Left renal cortex interstitium (tissue), 4 donors: ENCODE measurements at places on chromosomes 3 and 15. TPM values are rescaled to one million over a fixed set of nuclear protein-coding genes. Genes with fewer than 3 reads are reported as not detected.

Gene PFN2
- 443 TPM for polyA plus RNA-seq

Gene LRTM1
- not detected for polyA plus RNA-seq

- no peak for DNase-seq
Observed at GRCh38 chr3:45224824-45225464, 1.1 kb downstream of the TMEM158 start.

- no peak for DNase-seq
Observed at GRCh38 chr3:187522293-187522692, 147.9 kb downstream of the SST start.

GRCh38 chr3:131561511-131561910 is 58.7 kb upstream of the MRPL3 start:
- DNase-seq: no peak

- no peak for DNase-seq
Observed at GRCh38 chr15:77402740-77403379, 17.0 kb downstream of the PEAK1 start.

GRCh38 chr15:101499863-101500713 is 10.6 kb upstream of the PCSK6 start:
- DNase-seq: no peak

DNA sequence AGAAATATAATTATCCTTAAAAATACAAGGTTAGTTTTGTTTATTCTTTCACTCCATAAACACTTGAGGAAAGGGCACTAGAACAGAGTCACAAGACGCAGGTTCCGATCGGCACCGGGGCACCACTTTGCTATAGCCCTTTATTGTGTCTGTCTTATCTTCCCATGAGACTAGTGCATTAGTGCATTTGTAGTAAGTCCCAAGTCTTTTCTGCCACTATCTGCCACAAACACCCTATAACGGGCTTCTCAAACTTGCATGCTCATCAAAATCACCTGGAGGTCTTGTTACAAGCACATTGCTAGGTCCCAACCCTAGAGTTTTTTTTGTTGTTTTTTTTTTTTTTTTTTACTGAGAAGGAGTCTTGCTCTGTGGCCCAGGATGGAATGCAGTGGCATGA is 213.1 kb downstream of the FOXP1 start:
- no peak for DNase-seq
